ENCODE measurements at places on chromosomes 11 and 22. TPM values are rescaled to one million over a fixed set of nuclear protein-coding genes. Genes with fewer than 3 reads are reported as not detected.

SCGB1D2 gene
- not detected for total RNA-seq

- peaks cover 35% of the 10 kb centered on the region for H3K4me1 ChIP-seq
- H3K4me3 ChIP-seq = no peak overlapping the region
- no peak overlapping the region for H3K27ac ChIP-seq
- H3K36me3 ChIP-seq = no peaks in the 10 kb centered on the region
- no peaks in the 10 kb centered on the region for H3K27me3 ChIP-seq
Measured at GRCh38 chr22:35892192-35892591, 136.4 kb downstream of the RBFOX2 start.

DNA sequence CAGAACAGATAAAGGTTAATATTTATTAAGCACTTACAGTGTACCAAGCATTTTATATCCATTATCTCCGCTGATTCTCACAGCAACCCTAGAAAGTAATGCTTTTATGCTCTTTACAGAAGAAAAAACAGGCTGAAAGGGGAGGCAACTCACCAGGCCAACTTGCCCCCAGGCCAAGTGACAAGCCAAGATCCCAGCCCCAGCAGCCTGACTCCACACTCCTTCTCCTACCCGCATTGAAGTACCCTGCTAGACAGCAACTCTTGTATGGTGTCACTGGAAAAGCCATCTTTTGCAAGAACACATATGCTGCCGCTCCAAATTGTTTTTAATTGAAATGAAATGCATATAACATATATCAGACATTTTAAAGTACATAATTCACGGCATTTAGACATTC is 25.6 kb downstream of the SMCO4 start:
- H3K27me3 ChIP-seq = no peaks in the 10 kb centered on the region
- H3K4me1 ChIP-seq = peaks cover 12% of the 10 kb centered on the region
- no peak for DNase-seq
- no peak overlapping the region for H3K27ac ChIP-seq
- no peaks in the 10 kb centered on the region for H3K36me3 ChIP-seq

DNA sequence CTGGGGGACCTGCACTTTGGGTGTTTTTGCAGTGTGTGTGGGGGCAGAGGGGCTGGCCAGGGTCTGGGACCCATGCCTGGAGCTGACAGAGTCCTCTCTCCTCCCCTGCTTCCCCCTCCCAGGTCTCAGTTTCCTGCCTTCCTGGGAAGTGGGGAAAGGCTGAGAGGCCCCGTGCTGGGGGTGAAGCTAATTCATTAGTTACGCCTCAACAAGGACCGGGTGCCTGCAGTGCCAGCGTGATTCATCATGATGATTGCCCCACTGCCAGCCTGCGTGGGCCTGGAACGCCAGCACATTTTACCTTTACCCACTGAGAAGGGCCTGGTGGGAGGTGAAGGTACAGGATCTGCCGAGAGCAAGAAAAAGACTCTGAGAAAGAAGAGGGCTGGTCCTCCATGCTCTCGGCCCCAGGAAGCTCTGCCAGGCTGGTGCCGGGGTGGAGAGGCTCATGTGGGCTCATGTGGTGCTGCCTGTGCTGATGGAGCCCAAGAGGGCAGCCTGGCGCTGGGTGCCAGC is 2.9 kb upstream of the LRRC10B start:
- no peaks in the 10 kb centered on the region for H3K36me3 ChIP-seq
- peaks cover 11% of the 10 kb centered on the region for H3K27me3 ChIP-seq
- H3K4me1 ChIP-seq = peaks cover 3% of the 10 kb centered on the region
- H3K27ac ChIP-seq = no peak overlapping the region
- DNase-seq = no peak

APOBEC3B gene
- total RNA-seq = 1.0 TPM

GRCh38 chr11:95699631-95700470 is 89.7 kb downstream of the FAM76B start:
- no peaks in the 10 kb centered on the region for H3K4me1 ChIP-seq
- no peaks in the 10 kb centered on the region for H3K27me3 ChIP-seq
- no peak overlapping the region for H3K27ac ChIP-seq
- DNase-seq = no peak
- H3K4me3 ChIP-seq = no peak overlapping the region
- no peaks in the 10 kb centered on the region for H3K36me3 ChIP-seq

CADM1 gene
- total RNA-seq = 243 TPM

DNA sequence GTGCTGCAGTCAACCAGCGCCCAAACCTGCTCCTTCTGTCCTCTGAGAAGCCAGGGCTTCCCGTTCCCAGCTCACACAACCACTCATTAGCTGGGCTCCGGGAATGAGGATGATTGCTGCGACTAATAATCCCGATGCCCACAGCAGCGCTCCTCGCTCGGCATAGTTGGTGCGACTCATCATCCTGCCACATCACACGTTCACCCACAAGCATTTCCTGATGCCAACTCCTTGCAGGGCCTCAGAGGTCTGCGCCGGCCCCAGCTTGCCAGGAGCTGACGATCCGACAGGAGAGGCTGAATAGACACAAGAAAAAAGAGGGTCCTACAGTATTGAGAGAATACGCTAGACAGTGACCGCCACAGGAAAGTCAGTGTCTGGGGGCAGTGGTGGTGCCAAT is 10.6 kb upstream of the CSNK1E start:
- no peaks in the 10 kb centered on the region for H3K4me1 ChIP-seq
- no peak overlapping the region for H3K4me3 ChIP-seq

GRCh38 chr22:42519525-42520401 is at the start of gene RRP7A:
Gene RRP7A (minus strand): TSS chr22:42519796. CDS start chr22:42519786, 10 bp downstream.
- no peaks in the 10 kb centered on the region for H3K4me1 ChIP-seq
- H3K27me3 ChIP-seq = no peaks in the 10 kb centered on the region
- peak within 1 kb of the TSS; percentile 56 for H3K4me3 ChIP-seq
- peak within 1 kb of the TSS; percentile 74 for H3K27ac ChIP-seq
- no peaks in the 10 kb centered on the region for H3K36me3 ChIP-seq
- peak; percentile 82 for DNase-seq

GRCh38 chr11:122156940-122157382 is 40.9 kb upstream of the BLID start:
- no peak overlapping the region for H3K4me3 ChIP-seq
- no peaks in the 10 kb centered on the region for H3K4me1 ChIP-seq
- H3K27ac ChIP-seq = peak overlapping the region; percentile 20
- no peaks in the 10 kb centered on the region for H3K27me3 ChIP-seq
